ENCODE measurements at places on chromosomes 3 and 15.
A peak's percentile ranks its signal among the peaks of the same experiment; 100 is the strongest.

- no peak for DNase-seq
Observed at GRCh38 chr15:69576035-69576526, 123.5 kb downstream of the RPLP1 start.

DNA sequence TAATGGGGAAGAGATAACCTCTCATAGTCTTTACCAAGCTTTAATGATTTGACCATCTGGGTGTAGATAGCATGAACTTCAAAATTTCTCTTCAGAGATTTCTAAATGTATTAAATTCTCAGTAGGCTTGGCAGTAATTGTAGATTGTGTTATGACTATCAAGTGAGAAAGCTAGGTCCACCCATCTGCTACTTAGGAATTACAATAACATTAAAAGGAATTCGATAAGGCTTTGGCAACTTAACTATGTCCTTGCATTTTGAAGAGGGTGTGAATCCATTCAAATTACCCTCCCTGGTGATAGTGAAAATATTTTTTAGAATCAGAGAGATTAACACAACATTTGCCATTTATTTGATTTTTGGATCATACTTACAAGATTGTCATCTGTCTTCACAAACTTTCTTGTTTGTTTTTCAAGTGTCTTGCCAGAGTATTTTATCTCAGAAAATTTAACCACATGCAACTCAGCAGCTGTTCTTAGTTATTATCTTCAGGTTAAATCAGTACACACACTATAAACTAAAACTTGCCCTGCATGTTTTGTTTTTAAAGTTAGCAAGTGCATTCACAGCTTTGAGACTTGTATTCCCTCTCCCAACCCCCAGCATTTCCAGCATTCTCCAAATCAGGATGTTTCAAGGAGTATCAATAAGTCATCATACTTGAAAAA, 69.6 kb upstream of the COL8A1 start:
- DNase-seq: no peak

DNA sequence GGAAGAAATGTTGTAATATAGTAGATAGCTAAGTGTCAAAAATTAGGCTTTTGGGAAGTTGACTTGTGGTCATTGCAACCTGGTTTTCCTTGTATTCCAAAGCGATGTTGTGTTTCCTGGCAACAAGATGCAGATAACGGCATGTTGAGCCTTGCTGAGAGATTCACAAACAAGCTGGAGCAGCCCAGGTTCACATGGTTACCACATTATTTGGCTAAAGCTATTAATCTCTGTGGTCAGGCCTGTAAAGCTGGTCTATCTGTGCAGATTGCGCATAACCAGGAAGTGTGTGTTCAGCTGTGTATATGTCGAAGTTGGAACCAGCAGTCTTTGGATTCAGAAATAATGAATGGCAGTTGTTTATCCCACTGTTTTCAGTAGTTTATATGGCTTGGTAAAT, 6.6 kb downstream of the TIPARP start:
- peak; percentile 62 for DNase-seq

- no peak for DNase-seq
Observed at GRCh38 chr3:151431940-151432339, 28.9 kb downstream of the IGSF10 start.

DNA sequence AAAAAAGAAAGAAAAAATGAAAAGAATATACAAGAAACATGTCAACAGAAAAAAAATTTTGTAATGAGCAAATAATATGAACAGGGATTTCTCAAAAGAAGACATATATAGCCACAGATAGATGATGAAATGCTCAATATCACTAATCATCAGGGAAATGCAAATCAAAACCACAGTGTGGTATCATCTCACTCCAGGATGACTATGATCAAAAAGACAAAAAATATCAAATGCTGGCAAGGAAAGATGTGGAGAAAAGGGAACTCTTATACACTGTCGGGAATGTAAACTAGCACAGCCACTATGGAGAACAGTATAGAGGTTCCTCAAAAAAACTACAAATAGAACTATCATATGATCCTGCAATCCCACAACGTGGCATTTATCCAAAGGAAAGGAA, 94.1 kb downstream of the C3orf70 start:
- no peak for DNase-seq

DNA sequence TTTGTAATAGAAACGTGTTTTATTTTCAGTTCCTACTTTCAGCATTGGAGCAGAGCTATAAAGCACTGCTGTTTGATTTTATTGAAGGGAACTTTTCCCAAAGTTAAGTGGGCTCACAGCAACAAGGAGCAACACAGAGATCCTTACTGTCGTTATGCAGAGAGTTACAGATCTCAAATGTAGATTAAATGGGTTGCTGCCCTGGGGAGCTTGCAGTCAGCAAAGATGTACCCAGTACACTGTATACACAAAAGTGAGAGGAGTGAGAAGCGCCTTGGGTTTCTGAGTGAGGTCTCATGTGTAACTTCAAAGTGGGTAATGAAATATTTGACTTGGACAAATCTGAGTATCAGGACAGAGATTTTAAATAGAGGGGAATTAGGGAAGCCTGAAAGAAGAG, 47.7 kb downstream of the MED12L start:
- no peak for DNase-seq
